Stimulated activated naive CD4-positive, alpha-beta T cell treated with Interleukin-2 at 50 U/mL for 16 hours (primary cell): ENCODE measurements at places on chromosomes 2 and 18.

DNA sequence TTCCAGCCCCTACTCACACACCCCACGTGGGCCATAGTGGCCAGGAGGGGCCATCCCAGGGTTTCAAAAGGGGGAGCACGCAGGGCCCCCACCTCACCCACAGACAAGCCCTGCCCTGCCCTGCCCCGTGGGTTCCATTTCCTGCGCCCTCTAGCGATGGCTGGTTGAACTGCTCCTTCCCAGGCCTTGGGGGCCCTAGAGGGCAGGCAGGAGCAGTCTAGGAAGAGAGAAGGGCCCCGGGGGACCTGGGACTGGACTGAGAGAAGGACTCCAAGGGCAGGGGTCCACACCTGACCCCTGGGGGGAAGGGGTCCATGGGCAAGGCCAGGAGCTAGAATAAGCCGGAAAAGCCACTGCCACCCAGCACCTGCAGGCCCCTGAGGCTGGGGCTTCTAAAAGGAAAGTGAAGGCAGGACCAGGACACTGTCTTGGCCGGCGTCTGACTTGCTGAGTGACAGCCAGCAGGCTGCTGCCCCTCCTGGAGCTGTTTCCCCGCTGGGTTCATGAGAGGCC, 10.1 kb downstream of the CYP26B1 start:
- DNase-seq: peak; percentile 37

- DNase-seq: no peak
Measured at GRCh38 chr2:85735691-85736090, 18.1 kb upstream of the ATOH8 start.

DNA sequence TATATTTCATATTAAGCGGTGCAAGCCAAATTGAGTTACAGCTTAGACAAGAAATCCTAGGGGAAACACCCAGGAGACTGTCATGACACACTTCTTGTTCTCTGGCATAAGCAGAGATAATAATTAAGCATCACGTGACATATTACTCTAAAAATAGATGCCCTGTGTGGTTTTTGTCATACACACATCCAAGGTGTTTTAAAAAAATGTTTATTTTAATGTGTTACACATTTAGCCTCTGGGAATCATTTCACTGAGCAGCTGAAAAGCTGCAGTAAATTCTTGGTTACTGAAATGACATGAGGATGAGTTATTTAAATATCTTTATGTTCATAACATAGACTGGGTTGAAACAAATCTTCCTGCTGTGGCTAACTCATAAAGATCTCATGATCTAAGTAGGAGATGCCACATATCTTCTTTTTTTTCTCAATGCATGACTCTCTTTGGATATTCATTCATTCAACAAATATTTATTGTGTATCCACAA, 38.0 kb upstream of the ERMN start:
- no peak for DNase-seq

GRCh38 chr2:196268025-196268424, 96.6 kb upstream of the STK17B start:
- DNase-seq: no peak

DNA sequence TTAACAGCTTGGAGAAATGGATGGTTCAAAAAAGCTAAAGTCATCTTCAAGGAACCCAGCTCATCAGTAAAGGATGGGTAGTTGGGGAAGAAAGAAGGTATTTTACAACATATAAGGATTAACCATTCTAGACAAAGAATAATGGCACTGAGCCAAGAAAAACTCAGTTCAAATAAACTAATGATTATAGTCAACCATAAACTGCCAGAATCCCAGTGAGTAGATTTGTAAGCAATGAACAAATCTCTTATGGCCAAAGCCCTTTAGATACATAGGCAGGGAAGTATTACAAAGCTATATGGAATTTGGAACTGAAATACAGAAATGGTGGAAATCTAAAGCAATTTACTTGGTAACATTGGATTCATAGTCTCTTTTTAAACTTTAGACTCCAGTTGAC, 92.4 kb upstream of the ZFP36L2 start:
- no peak for DNase-seq

GRCh38 chr2:2022941-2023586, 278.7 kb upstream of the PXDN start:
- no peak for DNase-seq

DNA sequence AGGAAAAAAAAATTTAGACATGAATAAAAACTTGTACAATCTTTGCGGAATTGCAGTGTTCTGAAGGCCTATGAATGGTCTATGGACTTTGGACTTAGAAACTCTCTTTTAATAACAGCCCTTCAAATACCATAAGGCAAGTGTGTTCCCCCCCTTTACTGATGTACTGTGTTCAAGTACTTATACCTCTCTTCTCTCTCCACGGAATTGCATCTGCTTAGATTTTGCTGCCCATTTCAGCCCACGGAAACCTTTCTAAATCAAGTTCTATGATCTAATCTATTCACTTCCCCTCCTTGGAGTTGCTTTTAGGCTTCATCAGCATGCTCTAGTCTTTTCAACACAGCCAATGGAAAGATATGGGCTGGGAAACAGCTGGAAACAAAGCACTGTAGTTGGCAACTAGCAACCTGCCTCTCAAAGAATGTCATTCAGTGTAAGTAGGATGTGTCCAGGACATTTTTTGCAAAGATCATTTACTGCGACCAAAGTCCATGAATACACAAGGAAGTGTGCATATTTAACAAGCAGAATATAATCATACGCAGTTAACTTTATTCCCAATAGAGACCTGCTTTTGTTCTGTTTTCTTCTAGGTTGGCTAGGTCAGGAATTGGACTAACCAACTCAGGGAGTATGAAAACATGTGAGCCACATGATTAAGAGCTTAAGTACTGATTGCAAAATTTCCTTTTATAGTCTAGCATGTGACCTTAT, 58.0 kb downstream of the SLC40A1 start:
- DNase-seq: no peak

DNA sequence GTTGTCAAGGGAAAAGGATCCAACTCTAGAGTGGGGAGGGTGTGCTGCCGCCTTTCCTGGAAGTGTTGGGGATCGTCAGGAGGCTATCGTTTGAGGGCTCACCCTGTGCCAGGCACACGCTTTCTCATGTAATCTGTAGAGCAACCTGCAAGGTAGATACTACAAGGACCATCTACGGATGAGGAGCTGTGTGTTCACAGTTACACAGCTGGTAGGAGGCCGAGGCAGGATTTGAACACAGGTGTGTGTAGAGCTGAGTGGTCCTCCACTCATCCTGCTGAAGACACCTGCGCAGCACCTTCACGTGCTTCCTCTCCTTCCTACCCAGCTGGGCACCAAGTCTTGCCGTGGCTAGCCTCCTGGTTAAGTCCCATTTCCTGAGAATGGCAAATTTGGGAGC, 68.3 kb downstream of the MARCO start:
- DNase-seq: no peak
